ENCODE measurements at places on chromosomes 7 and 10.

- DNase-seq = no peak
Observed at GRCh38 chr10:618229-618989, 71.1 kb downstream of the DIP2C start.

DNA sequence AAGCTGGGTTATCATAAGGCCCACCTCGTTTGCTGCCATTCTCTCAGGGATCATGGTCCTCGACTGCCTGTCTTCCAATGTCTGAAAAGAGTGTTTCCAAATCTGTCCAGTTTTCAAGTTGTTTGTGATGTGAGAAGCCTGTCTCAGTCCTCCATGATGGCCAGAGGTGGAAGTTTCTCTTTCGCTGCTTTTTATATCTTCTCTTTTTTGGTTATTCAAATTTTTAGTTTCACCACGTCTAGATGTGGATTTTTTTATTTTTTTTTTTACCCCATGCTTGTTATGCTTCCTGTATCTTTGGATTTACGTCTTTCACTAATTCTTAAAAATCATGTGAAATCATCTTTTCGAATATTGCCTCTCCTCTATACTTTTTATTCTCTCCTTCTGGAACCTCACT lies 6.1 kb upstream of the RBM33 start:
- no peak for DNase-seq

GRCh38 chr7:73879977-73880681 lies 19.2 kb downstream of the TMEM270 start:
- DNase-seq = no peak

GRCh38 chr10:127332631-127333030 lies 136.2 kb upstream of the INSYN2A start:
- no peak for DNase-seq
